ENCODE measurements at places on chromosomes 5 and 9.
A peak's percentile ranks its signal among the peaks of the same experiment; 100 is the strongest.

GRCh38 chr9:92171822-92172221 is 56.6 kb upstream of the SPTLC1 start:
- DNase-seq = no peak

GRCh38 chr9:63817622-63818518 is 1467.1 kb downstream of the FOXD4L5 start:
- peak; percentile 18 for DNase-seq

DNA sequence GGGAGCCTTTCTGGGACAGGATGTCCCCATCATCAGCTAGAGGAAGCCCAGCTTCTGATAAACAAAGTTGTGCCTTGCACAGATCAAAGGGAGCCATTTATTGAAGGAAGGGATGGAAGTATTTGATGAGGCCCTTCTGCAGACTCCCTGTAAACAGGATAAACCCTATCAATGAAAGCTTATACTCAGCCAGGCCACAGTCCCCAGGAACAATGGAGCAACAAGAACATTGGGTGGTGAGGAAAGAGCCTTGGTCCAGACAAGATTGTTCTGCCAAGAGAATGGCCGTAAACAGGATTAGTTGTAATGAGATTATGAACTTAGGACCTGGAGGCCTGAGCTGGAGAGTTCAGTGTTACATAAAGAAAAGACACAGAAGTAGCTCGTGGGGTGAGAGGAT is 40.5 kb upstream of the LIFR start:
- no peak for DNase-seq

DNA sequence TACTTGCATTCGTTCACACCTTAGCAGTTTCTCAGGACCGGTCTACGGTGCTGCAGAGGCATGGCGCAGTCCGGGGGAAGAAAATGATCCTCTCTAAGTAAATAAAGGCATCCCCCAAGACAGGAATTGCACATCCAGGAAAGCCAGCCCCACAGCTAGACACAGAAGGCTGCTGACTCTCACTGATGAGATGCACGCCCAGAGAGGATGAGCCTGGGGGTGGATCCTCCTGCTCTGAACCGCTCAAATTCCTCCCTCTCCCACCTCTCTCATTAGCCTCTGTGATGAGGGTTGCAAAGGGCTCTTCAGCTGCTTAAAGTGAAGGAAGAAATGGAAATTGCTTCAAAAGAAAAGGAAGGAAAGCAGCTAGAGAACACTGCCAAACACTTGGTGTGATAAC is 132.4 kb downstream of the TTLL11 start:
- DNase-seq = no peak

DNA sequence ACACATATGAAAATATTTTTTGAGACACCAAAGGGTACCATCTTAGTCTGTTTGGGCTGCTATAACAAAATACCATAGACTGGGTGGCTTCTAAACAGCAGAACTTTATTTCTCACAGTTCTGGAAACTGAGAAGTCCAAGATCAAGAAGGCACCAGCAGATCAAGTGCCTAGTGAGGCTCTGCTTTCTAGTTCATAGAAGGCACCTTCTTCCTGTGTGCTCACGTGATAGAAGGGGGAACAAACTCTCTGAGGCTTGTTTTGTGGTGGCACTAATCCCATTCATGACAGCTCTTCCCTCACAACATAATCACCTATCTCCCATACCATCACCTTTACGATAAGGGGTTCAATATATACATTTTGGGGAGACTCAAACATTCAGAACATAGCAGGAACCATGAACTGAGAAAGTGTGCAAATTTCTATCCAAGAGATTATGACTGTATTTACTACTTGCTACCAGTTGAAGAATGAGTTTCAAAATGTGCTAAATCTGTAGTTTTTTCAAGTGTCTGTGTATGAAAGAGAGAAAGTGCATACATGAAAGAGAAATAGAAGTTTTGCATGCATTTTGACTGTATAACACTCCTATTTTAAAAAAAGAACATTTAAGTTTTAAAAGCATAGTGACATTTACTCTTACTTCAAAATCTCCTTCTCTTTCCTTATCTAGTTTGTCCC is 207.3 kb downstream of the PARP8 start:
- DNase-seq = no peak

DNA sequence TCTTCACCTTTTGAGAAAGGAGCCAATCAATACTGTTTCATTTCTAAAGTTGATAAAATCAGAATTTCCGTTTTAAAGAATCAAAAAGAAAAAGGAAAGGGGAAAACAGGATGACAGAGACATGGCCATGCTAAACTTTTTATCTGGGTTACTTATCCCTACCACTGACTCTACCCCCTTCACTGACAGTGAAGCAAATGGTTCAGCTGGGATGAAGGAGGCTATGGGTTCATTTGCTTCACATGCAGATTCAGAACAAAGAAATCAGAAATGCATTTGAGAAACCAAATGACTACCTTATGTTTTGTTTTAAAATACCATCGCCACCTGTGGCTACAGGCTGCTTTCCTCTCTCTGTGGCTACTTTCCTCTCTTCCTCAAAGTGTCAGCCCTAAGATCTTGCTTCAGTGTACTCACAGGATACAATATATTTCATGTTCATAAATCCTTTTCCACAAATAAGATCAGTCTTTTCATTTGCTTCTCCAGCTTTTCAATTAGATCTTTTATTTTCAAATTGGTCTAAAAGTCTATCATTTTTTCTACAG is 53.3 kb downstream of the LPAR1 start:
- no peak for DNase-seq

DNA sequence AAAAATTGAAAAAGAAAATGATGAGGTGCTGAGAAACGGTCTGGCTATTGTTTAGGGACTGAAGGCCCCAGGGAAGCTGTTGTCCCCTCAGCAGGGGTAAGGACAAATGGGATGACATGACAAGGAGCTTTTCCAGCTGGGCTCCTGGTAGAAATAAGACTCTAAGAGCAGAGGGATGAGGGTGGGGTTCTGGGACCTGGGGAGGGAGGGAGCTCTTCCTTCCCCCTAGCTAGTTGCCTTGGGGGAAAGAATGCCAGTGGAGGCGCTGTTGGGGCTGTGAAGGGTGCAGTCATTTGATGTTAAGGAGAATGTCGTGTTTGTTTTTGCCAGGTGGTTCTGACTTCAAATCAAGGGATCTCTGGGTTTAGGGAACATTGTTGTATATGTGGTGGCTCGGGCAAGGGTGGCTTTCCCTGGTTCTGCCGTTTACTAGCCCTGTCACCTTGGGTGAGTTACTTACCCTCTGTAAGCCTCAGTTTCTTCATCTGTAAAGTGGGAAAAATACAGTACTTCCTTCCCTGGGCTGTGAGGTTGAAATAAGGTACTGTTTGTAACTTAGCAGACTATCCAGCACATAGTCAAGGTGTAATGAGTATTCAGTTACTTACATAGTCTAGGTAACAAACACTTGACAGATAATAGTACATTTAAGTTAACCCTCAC is 47.8 kb downstream of the WWC1 start:
- no peak for DNase-seq

- no peak for DNase-seq
Observed at GRCh38 chr9:93865716-93866115, 89.4 kb downstream of the BARX1 start.

GRCh38 chr5:144183254-144183889 is 12.7 kb downstream of the KCTD16 start:
- DNase-seq = no peak

Measured in ovary (tissue), 10 donors.